CD4-positive, alpha-beta T cell (primary cell): ENCODE measurements at places on chromosomes 2 and 18.

- DNase-seq: no peak
Measured at GRCh38 chr2:64914735-64915509, 74.3 kb upstream of the SLC1A4 start.

DNA sequence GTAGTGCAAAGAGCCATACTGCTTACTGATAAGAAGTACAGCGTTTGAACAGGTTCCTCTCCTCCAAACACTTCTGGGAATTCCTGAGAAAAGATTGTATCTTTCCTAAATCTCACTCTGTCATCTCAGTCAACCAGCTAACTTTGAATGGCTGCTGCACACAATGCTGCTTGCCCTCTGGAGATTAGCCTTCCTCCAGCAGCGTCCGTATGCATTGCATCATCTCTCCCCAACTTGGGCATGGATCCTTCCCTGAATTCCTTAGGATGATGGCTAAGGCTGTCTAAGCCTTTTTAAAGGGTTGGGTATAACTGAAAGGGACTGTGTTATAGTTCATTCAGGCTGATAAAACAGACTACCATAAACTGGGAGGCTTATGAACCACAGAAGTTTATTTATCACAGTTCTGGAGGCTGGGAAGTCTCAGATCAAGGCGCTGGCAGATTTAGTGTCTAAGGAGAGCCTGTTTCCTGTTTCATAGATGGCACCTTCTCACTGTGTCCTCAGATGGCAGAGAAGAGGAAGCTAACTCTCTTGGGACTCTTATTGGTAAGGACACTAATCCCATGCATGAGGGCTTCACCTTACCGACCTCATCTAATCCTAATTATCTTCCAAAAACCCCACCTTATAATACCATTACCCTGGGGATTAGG lies 105.3 kb downstream of the PAX3 start:
- DNase-seq: no peak

DNA sequence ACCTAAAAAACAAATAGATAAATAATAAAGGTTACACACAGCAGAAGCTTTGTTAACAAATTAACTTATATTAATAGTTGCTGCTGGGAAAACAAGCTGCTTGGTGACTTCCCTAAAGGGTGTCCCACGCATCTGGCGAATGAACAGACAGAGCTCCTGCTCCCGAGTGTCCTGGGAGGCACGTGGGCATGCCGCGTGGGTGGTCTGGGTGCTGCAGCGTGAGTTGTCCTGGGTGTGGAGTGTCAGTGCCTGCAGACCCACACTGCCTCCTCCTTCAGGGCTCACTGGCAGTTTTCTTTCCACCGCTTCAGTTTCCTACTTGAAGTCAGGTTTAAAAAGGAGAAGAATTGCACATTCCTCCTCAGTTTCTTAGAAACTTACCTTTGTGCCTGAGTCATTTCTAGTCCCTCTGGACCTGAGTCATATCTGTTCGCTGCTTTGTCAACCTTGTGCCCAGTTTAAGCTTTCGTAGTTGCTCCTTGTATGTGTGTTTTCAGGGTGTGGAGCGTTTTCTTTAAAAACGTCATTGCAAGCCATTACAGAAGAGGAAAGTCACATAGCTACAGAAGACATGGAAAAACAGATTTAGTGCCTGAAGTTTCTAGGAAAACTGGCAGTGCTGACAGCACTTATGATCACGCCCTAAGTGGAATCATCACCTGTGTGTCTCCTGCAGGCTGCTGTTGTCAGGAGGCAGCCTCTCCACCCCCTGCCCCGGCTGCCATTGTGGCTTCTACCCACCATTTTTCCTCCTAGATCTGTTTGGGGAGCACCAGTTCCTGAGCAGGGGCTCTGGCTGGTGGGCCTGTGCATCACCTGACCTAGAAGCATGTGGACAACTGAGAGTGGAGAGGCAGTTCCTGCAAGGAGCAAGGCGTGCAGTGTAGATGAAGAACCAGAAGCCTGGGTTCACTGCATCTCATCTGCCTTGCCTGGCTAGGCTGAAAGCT lies 24.5 kb downstream of the IMPA2 start:
- DNase-seq: no peak

GRCh38 chr2:216884347-216884746 lies 24.5 kb upstream of the TNP1 start:
- DNase-seq: no peak

DNA sequence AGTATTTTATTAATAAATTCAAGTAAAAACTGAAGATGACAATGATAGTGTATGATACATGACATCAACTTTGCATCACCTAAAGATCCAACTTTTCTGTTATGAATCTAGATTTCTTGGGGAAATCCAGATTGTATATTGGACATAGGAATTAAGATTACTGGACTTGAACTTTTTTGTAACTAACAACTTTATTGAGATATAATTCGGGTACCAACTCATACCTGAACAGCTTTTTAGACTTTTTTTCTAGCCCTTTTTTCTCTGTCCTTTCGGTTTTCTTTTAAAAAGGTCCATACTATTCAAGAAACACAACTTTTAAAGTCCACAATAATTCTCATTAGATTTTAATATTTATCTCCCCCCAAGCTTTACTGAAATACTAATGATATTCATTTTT lies 1.1 kb upstream of the SOCS6 start:
- no peak for DNase-seq

- DNase-seq: no peak
Measured at GRCh38 chr18:23706971-23707640, 17.9 kb downstream of the LAMA3 start.

GRCh38 chr2:160034396-160034795 lies 28.0 kb downstream of the PLA2R1 start:
- no peak for DNase-seq

DNA sequence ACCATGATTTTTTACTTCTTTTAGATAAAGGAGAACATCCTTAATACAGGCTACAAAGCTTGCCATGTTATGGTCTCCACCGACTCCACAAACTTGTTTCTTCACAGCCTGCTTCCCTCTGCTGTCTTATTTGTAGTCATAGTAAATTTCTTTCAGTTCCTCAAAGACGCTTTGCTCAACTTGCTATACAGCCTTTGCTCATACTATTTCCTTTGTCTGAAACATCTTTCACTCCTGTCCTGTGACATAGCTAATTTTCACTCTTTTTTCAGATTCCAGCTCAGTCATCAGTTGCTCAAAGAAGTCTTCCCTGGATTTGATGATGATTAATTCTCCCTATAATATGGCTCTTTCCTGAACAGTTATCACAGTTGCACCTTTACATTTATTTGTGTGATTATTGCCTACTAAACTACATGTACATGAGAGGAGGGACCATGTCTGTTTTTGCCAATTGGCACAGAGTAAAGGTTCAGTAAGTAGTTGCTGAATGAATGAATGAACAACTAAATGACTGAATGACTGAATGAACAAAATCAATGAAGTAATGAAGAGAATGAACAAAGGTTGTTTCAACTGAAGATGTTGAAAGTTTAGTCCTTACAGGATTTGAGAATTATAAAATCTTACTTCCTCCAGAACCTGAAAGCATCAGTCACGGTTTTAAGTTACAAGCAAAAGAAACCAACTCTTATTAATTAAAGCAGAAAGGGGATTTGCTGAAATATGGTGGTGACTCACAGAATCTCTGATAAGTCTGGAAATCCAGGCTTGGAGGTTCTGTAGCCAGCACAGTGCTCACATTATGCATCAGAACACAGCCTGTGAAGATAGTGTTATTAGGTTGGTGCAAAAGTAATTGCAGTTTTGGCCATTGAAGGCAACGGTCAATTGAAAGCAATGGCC lies 186.4 kb upstream of the FAM98A start:
- DNase-seq: no peak

DNA sequence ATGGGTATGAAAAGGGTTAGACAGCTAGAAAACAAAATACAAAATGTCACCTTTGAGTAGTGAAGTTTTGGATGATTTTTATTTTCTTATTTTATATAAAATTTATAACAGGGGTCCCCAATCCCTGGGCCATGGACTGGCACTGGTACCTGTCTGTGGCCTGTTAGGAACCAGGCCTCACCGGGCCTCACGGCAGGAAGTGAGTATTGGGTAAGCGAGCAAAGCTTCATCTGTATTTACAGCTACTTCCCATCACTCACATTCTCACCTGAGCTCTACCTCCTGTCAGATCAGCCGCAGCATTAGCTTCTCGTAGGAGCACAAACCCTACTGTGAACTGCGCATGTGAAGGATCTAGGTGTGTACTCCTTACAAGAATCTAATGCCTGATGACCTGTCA lies 202.8 kb upstream of the TWIST2 start:
- DNase-seq: no peak

DNA sequence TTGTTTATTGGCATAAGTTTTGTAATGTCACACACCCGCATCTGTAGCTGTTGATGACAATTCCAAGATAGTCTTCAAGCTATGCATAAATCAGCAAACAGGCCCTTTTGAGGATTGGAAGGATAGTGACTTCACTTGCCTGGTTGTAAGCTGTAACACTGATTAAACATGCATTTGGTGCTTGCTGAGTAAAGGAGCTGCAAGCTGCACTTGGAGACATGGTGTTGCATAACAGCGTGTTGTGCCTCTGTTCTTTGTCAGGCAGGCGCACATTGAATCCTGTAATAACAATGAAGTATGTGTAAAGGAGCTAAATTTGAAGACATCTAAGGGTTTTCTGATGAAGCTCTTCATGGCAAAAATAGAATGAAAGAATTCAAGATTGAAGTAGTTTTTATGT lies 68.7 kb upstream of the TTC27 start:
- DNase-seq: no peak

- no peak for DNase-seq
Measured at GRCh38 chr18:6495536-6495935, 80.8 kb upstream of the L3MBTL4 start.

DNA sequence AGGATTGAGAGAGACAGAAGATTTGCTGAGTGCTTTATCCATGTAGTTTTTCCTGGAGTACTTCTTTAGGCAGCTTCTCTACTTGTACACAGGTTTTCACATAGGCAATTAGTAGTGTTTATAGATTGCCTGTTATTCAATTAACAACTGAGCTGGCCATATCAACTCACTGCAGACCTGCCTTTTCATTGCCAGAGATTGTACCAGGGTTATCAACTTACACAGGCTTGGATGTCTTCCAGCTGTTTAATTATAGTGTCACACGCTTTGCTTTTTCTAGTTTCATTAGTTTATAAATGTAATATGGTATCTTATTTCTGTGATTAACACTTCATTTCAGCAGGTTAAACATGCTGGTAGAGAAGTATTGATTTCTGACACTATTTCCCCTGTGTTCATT lies 125.9 kb downstream of the GPD2 start:
- no peak for DNase-seq

- no peak for DNase-seq
Measured at GRCh38 chr2:128409326-128410034, 90.8 kb upstream of the HS6ST1 start.

- no peak for DNase-seq
Measured at GRCh38 chr2:112904883-112905282, 6.1 kb upstream of the IL37 start.

DNA sequence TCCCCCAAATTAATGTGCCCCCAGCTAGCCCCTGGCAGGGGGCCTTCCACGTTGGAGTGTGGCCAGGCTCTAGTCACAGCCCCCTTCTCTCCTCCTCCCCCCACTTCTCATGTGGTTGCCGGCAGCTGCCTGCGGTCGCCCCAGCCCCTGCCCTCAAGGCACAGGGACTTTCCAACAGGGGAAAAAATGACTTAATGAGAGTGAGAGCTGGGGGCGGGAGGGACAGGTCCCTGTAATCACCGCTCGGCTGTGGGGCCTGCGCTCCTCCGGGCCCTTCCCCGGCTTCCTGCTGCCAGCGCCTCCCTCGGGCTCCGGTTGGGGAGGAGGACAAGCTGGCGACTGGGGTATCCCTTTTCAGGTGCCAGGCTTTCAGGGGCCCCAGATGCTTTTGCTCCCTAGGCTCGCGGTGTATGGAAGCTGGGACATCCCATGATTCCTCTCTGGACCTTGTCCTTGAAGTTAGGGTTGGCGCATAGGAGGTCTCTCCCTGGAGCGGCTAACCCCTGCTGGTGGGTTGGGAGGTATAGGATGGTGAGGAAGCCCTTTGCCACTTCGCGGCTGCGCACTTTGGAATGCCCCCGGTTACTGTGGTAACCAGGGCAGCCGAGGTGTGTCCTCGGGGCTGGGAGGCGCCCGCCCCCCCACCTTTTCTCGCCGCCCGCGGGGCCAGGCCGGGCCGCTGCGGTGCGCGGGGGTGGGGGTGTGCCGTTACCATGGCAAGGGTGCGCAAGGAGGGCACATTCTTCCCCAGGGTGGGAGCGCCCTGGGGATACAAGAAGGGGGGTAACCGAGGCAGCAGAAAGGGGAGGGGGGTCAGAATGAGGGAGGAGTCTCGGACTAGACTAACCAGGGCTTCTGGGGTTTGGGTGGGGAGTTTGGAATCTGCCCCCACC lies 16.1 kb downstream of the WNT10A start:
- DNase-seq: peak; percentile 95

DNA sequence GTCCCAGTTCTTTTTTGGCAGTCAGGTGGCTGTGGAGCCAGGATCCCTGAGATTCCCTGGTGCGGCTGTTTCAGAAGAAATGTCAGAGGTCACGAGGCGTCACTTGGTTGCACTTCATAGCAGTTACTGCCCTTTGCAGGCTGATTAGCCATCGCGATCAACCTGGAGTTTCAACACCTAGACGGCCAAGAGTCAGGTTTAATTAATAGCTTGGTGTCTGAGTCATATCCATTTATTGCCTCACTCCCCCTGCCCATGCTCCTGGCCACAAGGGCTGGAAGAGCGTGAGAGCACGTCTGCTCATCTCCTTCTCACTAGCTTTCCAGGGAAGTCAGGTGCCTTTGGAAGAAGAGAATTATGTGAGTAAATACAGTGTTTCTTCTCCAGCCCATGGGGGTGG lies 552.3 kb downstream of the TSN start:
- DNase-seq: no peak

DNA sequence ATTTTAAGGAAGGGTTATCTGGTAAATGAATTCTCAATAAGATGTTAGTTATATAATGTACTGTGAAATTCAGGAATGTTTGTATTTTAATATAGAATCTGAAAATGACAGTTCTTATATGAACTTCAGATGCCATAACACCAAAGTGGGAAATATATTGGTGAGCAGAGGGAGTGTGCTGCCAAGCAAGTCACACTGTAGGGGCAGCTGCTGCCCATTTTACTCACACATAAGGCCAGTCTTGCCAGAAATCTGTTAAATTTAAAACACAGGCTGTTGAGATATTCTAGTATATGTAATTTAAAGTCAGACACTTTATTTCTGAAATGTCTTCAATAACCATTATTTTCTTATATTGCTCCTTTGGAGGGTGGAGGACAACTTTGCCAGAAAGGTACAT lies 34.6 kb upstream of the C1GALT1C1L start:
- DNase-seq: no peak

DNA sequence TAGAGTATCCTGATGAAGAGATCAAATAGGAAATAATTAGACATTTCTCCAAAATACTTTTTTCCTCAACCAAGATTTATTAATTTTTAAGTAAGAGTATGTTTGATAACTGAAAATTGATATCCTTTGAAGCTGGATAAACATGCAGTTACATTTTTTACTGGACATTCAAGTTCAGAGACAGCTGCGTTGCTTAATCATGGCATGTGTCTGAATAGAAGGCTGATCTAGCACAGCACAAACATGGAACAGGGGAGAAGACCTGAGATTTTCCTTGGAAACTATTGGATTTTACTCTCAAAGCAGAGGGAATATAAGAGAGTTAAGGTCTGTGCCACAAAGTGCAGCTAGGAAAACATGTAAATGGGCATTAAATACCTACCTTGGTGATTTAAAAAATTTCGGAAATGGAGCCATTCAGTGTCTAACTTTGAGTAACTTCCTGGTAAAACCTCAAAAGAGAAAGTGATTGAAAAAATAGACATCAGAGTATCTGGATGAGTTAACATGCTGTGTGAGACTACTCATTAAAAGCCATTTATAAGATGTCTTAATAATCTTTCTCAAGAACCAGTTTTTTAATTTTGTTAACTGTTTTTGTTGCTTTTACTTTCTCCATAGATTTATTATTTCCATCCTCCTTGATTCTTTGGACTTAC lies 31.8 kb downstream of the CRIM1 start:
- DNase-seq: peak; percentile 10

GRCh38 chr2:218988164-218988563 lies 3.2 kb upstream of the FEV start:
- no peak for DNase-seq
